ENCODE measurements at places on chromosomes 5 and 9.

GRCh38 chr9:35529161-35529823 lies 39.4 kb downstream of the RUSC2 start:
- no peak for DNase-seq

- peak; percentile 28 for DNase-seq
These were observed 562.8 kb downstream of the PTPRD start for GRCh38 chr9:10050016-10050415.

DNA sequence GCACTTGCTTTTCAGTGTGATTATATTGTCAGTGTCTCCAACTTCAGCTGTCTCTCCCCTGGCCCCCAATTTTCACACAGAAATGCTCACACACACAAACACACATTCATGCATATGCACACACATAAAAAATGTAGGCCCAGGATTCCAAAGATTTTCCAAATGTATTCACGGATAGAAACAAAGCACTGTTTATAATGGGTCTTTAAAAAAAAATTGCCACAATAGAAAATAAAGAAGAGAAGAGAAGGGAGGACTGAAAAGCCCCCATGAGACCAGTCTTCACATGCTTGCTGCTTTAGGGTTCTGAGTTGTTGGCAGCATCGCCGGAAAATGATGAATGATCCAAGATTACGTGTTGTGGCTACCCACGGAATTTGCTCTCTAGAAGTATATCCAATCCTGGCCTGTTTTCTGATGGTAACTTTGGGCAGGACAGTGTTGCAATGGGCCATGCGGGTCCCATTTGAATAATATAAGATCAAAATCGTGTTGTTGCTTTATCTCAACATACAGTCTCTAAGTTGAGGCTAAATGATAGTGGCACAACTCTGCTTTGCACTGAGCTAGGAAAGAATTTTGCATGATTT lies 36.2 kb upstream of the ACO1 start:
- no peak for DNase-seq

DNA sequence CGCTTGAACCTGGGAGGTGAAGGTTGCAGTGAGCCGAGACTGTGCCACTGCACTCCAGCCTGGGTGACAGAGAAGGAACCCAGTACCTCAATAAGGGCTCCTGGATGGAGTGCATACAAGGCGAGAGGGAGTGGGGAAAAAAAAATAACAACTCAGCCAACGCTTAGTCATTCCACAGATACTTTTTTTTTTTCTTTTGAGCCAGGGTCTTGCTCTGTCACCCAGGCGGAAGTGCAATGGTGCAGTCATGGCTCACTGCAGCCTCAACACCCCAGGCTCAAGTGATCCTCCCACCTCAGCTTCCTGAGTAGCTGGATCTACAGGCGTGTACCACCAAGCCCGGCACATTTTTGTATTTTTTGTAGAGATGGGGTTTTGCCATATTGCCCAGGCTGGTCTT lies 59.5 kb upstream of the GGTA1 start:
- DNase-seq, result peak; percentile 66

Measured in IMR-90 (cell line).